ENCODE measurements at places on chromosomes 6 and 20. TPM values are rescaled to one million over a fixed set of nuclear protein-coding genes. Genes with fewer than 3 reads are reported as not detected.

WDR27 gene
- 66.7 TPM for total RNA-seq

SYNDIG1 gene
- total RNA-seq: 4.6 TPM

DYNLT1 gene
- total RNA-seq: 117 TPM

PSORS1C2 gene
- not detected for total RNA-seq

EYA4 gene
- 4.1 TPM for total RNA-seq

SGK2 gene
- total RNA-seq: 29.8 TPM

TMEM217 gene
- total RNA-seq: 1.2 TPM

DNA sequence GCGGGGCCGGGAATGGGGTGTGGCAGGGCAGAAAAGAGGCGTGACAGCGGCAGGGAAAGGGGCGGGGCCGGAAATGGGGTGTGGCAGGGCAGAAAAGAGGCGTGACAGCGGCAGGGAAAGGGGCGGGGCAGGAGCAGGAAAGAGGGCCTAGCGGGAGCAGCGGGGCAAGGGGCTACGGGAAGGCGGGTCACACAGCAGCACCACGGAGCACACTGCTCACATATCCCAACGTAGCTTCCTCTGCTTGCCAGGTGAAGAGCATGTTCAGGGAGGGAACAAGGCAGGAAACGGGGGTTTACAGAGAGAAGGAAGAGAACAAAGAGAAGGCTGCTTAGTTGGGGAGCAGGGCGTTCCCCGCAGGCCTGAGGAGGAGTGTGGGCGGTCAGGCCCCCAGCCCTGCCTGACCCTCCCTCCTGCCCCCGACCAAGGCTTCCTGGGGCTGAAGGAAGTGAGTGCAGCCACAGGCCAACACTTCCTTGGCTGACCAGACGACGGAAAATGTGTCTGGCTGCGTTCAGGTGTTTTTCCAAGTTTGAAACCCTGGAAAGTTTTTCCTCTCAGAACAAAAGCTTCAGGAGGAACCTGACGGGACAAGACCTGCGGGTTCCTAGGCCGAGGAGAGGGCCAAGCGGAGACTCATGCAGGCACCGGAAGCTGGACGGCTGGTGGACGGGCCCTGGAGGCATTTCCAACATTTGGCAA is 13.8 kb downstream of the UCKL1 start:
- DNase-seq: peak; percentile 57

DNA sequence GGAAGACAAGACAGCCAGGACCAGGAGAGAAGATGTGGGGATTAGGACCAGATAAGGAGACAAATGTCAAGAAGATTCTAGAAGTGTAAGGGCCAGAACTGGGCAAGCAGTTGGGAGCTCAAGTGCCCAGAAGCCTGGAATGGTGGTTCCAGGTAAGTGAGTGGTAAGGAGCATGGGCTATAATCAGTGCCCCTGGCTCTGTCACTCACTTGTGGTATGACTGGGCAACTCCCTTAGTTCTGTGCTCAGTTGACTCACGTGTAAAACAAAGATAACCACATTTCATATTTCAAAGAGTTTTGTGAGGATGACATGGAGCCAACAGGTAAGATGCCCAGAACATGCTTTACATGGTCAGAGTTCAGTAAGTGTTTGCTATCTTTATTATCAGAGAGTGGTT is 11.2 kb downstream of the CCDC167 start:
- no peak for DNase-seq

GRCh38 chr6:2132916-2133315 is 112.5 kb downstream of the GMDS start:
- no peak for DNase-seq

DNA sequence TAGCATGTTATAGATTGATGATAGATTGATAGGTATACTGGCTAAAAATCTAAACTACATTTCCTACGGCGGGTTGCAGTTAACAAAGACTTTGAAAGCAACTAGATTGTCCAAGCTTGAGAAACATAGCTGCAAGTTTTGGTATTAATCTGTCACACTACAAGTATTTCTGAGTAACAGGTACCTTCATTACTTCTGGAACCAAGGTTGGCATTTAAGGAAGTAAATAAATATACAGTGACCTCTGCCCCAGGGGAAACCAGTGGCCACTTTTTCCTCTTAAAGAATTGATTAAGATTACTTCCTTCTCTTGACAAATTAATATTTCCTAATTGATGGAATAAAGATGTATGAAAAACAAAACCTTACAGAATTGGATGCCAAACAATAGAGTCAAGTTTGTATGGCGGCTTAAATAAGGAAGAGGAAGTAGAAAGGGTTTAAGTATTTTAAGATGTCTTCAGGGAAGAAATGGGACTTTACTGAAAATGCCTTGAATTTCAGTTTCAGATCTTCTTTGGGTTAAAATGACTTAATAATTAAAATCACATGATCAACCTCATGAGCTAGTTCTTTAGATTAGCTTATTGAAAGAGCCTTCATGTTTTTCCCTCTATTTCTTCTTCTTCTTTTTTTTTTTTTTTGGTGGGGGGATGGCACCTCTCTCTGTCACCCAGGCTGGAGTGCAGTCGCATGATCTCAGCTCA is 132.8 kb downstream of the DOK5 start:
- DNase-seq: no peak

DNA sequence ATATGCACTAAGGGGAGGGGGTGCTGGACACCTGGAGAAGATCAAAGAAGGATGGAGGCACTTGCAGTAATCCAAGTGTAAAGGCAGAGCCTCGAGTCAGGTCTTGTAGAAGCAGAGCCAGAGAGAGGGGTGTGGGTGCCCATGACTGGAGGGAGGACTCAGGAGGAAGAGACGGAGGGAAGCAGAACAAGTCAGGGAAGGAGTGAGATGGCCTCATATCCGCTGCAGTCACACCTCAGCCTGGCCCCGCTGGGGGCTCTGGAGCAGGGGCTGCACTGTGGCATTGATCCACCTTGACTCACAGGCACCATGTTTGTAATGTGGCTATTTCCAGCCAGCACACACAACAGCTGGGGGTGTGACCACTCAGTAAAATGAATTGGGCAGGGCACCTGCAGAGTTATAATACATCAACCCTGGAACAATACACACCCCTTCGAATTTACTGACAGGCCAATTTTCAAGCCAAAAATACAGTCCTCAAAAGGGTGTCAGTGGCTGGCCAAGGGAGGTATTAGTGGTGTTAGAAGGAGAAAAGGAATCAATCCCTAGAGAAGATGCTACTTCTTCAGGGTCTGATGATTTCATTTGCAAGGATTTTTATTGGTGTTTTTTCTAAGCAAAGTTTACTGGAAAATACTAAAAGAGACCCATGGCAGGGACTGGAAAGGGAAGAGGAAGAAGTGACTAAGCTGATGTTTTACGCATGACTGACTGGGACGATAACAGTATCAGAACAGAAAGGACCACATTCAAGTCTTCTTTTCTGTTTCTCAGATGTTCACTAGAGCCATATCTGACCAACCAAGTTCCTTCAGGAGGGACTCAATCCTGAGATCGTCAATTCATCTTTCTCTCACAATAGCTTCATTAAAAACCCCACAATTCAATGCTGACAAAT is 18.9 kb upstream of the NXT1 start:
- DNase-seq: no peak

- no peak for DNase-seq
These were observed 143.5 kb upstream of the AKAP12 start for GRCh38 chr6:151096255-151096612.

DNA sequence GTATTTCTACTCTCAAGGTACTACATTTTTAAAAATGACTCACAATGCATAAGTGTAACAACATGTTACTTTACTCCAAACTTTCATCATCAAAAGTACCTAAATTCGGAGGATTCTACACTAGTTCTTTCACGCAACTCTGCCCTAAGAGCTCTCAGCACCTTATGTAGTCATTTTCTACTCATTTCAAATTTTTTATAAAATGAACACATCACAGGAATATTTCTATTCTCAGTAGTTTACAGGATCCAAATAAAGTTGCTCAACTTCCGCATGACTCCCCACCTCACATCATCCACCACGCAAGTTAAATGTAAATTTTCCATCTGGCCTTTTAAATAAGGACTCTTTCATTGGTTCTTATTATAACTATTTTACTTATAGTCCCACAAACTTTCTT is 344.9 kb upstream of the MANEA start:
- no peak for DNase-seq

GRCh38 chr6:159777240-159777904 is 12.0 kb downstream of the TCP1 start:
- no peak for DNase-seq

DNA sequence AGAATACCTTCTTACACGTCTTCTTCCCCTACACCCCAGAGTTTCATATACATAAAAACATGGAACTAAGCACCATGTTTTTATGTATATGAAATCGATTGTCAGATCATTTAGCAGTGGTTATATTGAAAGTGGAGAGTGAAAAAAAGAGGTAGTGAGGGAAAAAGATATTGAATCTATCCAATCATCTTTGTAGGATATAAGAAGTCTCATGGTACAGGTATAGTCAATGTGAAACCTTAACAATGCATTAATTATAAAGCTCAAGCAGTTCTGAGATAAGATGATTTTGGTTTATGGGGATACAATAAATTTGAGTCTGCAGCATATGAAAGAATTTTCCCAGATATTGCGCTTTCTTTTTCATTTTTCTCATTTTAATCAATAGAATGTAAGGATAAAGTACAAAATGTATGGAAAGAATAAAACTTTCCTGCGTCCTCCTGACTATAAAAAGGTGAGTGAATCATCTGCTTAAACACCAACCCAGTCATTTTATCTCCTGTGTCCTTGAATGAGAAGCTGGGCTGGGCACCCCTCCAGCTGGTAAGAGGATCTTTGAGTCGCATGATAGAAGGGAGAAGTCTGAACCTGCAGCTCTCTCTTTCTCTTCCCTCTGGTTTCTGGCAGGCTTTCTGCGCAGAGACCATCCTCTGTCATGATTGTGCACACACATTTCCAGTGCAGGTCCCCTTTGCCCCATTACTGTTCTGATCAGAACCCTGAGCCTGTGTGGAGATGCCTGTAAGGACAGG is 28.1 kb upstream of the AKIRIN2 start:
- no peak for DNase-seq

- no peak for DNase-seq
These were observed 12.6 kb upstream of the DEFB113 start for GRCh38 chr6:49982046-49982445.

GRCh38 chr6:46368169-46368536 is 123.1 kb downstream of the RCAN2 start:
- no peak for DNase-seq

- DNase-seq: no peak
These were observed 16.1 kb upstream of the SCGN start for GRCh38 chr6:25635886-25636317.

DNA sequence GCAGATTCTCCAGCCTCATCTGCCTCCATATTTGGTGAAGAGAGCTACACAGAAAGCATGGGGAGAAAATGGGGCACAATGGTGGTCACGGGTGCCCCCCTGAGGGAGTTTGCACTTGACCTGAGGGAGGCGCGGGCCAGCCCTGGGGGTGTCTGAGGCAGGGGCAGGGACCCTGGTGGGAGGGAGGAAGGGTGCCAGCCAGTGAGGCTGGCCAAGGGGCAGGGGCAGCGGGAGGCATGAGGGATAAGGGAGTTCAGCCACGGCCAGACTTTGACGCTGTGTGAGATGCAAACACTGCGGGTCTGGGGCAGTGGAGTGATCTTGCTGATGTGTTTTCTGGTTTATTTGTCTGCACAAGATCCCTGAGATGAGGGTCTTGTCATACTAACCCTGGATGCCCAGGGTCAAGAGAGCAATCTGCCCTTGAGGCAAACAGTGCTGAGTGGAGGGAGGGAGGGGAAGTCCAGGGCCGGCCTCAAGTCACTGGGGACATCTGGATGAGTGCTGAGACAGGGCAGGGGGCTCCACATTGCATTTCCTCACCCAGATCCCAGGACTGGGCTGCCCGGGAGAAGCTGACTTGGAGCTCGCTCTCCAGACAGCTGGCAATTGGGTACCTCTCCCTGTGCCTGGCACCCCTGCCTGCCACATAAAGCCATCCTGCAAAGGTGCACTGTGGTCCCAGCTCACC is 8.8 kb upstream of the PCMTD2 start:
- no peak for DNase-seq

GRCh38 chr6:26056583-26057350 is 30.5 kb upstream of the HFE start:
- DNase-seq: no peak
